ENCODE measurements at places on chromosomes 1 and 21. TPM values are rescaled to one million over a fixed set of nuclear protein-coding genes. Genes with fewer than 3 reads are reported as not detected.

DNA sequence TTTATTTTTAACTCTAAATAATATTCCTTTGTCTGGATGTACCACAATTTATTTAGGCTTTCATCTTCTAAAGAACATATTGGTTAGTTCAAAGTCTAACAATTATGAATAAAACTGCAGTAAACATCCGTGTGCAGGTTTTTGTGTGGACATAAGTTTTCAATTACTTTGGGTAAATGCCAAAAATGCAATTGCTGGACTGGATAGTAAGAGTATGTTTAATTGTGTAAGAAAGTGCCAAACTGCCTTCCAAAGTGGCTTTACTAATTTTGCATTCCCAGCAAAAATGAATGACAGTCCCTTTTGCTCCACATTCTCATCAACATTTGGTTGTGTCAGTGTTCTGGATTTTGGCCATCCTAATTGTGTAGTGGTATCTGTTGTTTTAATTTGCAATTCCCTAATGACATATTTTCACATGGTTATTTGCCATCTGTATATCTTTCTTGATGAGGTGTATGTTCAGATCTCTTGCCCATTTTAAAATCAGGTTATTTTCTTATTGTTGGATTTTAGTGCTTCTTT is 113.8 kb downstream of the DPYD start:
- H3K4me3 ChIP-seq, result no peak overlapping the region
- H3K4me1 ChIP-seq, result peaks cover 9% of the 10 kb centered on the region
- H3K27ac ChIP-seq, result no peak overlapping the region
- DNase-seq, result no peak
- H3K36me3 ChIP-seq, result no peaks in the 10 kb centered on the region

DNA sequence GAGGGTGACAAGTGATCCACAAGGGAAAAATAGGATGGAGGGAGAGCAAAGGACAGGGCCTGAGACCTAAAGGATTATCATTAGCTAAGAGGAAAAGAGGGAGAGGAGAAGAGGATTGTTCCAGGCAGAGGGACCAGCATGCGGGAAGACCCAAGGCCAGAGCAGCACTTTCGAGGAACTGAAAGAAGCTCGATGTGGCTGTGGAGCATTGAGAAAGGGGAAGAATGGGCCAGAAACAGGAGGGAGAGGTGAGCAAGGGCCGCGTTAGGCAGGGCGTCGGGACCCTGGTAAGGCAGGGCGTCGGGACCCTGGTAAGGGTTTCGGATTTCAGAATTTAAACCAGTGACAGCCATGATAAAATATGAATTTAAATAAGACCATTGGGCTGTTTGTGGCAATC is 22.8 kb upstream of the CSF1 start:
- DNase-seq, result no peak
- no peaks in the 10 kb centered on the region for H3K36me3 ChIP-seq
- H3K4me1 ChIP-seq, result no peaks in the 10 kb centered on the region
- no peaks in the 10 kb centered on the region for H3K27me3 ChIP-seq

DNA sequence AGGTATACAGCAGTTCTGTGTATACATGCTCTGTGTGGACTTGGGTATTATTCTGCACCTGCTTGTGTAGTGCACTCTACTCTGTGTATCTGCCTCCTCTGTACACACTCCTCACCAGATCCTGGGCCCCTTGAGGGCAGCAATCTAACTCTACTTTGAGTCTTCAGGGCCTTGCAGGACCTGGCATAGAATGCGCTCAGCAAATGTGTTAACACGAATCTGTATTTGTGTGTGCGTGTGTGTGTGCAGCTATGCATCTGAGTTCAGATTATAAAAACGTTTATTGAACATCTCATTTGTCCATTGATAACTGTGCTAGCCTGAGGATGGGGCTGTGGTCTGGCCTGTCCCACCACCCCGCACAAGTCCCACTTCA is 3.9 kb upstream of the MEF2D start:
- H3K4me3 ChIP-seq, result peak overlapping the region; percentile 38
- H3K27ac ChIP-seq, result peak overlapping the region; percentile 96
- DNase-seq, result peak; percentile 20
- no peaks in the 10 kb centered on the region for H3K27me3 ChIP-seq

The RASAL2 gene
- 11.3 TPM for total RNA-seq

DNA sequence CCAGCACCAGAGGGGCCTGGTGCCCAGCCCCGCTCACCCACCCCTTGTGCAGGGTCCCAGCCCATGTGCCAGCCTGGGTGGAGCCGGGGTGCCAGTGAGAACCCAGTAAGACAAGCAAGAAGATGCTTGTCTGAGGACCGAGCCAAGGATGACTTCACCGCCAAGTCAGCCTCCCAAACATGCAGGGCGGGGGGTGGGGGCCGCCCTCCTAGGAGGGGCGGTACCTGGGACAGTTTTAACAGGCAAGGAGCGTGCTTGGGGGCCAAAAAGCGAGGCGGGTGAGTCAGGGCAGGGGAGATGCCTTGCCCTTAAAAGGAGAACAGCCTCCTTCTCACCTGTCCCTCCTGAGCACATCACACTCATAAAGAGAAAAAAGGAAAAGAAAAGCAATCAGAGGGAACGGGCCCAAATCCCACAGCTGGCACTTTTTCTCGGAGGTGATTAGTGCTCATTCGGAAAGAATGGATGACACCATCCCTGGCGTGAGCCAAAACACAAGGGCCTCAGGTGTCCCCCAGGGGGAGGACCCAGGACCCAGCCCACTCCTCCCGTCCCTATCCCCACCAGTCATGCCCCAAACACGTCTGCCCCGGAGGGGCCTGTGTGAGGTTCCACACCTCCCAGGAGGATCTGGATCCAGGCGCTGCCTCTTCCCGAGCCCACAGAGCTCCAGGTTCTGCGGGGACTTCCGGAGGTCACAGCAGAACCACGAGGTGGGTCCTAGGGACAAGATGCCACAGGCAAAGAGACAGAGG is 77.6 kb upstream of the IFFO2 start:
- peak; percentile 97 for DNase-seq
- H3K27me3 ChIP-seq, result no peaks in the 10 kb centered on the region
- H3K36me3 ChIP-seq, result no peaks in the 10 kb centered on the region
- H3K27ac ChIP-seq, result peak overlapping the region; percentile 72

DNA sequence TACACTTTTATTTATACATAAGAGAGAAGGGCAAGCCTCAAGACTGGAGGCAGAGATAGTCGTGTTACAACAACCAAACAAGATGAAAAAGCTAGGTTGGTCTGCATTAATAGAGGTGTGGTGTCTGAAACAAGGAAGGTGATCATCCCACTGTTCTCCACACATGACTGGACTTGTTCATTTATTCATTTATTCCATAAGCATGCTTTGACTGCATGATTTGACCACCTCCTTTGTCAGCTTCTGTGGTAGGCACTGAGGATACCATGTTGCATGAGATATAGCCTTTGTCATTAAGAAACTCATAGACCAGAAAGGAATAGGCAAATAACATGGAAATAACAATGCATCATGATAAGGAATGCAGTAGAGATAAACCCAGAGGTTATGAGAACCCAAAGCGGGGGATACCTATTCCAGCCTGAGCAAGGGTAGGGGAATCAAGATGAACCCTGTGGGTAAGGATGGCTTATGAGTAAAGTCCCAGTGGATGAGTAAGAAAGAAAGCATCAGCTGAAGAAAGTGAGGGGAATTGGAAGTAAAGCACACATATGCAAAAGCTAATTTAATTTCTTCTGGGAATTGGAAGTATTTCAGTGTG is 173.7 kb upstream of the FGGY start:
- H3K27ac ChIP-seq, result no peak overlapping the region
- H3K27me3 ChIP-seq, result no peaks in the 10 kb centered on the region
- DNase-seq, result no peak
- no peak overlapping the region for H3K4me3 ChIP-seq
- peaks cover 6% of the 10 kb centered on the region for H3K4me1 ChIP-seq

The FCRL1 gene
- not detected for total RNA-seq

GRCh38 chr1:220454155-220454777 is 73.7 kb upstream of the MARK1 start:
- H3K27me3 ChIP-seq, result peaks cover 44% of the 10 kb centered on the region
- H3K36me3 ChIP-seq, result no peaks in the 10 kb centered on the region
- DNase-seq, result peak; percentile 46
- no peak overlapping the region for H3K27ac ChIP-seq
- no peaks in the 10 kb centered on the region for H3K4me1 ChIP-seq

DNA sequence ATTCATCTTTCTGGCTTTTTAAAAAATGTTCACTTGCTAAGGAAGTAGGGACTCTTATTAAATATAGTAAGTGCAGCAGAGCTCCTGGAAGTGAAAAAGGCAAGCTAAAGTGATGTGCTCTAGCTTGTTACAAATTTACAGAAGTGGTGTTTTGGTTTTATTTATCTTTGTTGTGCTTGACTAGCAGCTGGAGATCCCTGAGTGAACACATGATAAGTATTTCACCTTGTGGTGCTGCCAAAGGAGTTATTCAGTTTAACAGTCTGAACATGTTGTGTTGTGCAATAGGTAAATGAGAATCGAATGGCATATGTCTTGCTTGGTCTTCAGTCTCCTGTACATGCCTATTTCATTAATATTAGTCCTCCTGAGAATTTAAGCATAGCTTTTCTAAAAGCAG is 315.7 kb downstream of the TPR start:
- H3K4me1 ChIP-seq, result peaks cover 28% of the 10 kb centered on the region
- H3K4me3 ChIP-seq, result no peak overlapping the region
- no peak overlapping the region for H3K27ac ChIP-seq
- no peaks in the 10 kb centered on the region for H3K27me3 ChIP-seq
- H3K36me3 ChIP-seq, result no peaks in the 10 kb centered on the region

- H3K4me1 ChIP-seq, result peaks cover 89% of the 10 kb centered on the region
- DNase-seq, result peak; percentile 91
- H3K27ac ChIP-seq, result peak overlapping the region; percentile 98
- peak overlapping the region; percentile 36 for H3K4me3 ChIP-seq
- peaks cover 21% of the 10 kb centered on the region for H3K36me3 ChIP-seq
Measured at GRCh38 chr1:159913451-159914192, 11.7 kb downstream of the TAGLN2 start.

- H3K27me3 ChIP-seq, result no peaks in the 10 kb centered on the region
- no peak overlapping the region for H3K27ac ChIP-seq
- no peak for DNase-seq
- no peak overlapping the region for H3K4me3 ChIP-seq
- peaks cover 15% of the 10 kb centered on the region for H3K4me1 ChIP-seq
Measured at GRCh38 chr1:12400027-12400693, 170.3 kb downstream of the VPS13D start.

DNA sequence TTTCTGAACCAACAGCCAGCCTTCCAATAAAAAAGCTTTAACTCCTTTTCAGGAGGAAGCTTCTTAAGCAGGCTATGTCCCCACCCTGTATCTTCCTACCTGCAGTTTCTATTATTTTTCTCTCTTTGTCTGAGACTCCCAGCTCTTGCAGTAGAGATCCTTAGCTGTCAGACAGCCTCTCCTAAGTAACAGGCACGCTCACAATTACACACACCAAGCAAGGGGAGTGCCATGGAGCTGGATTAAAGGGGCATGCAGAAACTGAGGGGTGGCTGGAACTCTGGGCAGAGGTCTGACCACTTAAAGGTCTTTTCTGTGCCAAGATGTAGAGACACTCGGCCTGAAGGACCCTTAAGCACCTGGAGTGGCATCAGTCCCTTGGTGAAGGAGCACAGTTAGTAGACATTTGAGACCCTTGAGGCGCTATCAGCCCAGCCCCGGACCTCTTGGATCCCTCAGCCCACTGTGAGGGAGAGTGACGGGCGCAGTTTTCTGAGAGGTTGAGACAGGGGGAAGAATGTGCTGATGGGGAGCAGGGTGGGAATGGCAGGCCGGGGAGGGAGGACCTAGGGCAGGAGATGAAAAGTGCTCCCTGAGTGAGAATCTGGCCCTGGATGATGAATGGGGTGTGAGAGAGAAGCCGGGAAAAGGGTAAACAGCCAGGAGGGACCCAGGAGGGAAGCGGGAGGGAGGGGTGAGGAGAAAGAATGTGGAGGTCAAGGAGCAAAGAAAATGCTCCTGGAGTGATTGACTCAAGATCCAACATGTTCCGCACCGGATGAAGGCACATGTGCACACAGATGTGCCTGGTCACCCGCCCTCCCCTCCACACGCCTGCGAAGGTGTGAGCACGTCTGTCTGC is 13.3 kb downstream of the PLXNA2 start:
- no peaks in the 10 kb centered on the region for H3K27me3 ChIP-seq
- no peak overlapping the region for H3K4me3 ChIP-seq
- H3K36me3 ChIP-seq, result no peaks in the 10 kb centered on the region
- no peak overlapping the region for H3K27ac ChIP-seq
- H3K4me1 ChIP-seq, result peaks cover 23% of the 10 kb centered on the region
- DNase-seq, result no peak

The MYOM3 gene
- 0.12 TPM for total RNA-seq

GRCh38 chr1:112356765-112357164 is 39.2 kb upstream of the CTTNBP2NL start:
- H3K4me1 ChIP-seq, result no peaks in the 10 kb centered on the region
- H3K4me3 ChIP-seq, result no peak overlapping the region
- H3K27me3 ChIP-seq, result peaks cover 54% of the 10 kb centered on the region
- DNase-seq, result no peak
- no peaks in the 10 kb centered on the region for H3K36me3 ChIP-seq

GRCh38 chr1:7372477-7373120 is 398.5 kb upstream of the VAMP3 start:
- H3K4me1 ChIP-seq, result no peaks in the 10 kb centered on the region
- no peak overlapping the region for H3K4me3 ChIP-seq
- H3K36me3 ChIP-seq, result no peaks in the 10 kb centered on the region
- H3K27me3 ChIP-seq, result peaks cover 43% of the 10 kb centered on the region
- H3K27ac ChIP-seq, result no peak overlapping the region

DNA sequence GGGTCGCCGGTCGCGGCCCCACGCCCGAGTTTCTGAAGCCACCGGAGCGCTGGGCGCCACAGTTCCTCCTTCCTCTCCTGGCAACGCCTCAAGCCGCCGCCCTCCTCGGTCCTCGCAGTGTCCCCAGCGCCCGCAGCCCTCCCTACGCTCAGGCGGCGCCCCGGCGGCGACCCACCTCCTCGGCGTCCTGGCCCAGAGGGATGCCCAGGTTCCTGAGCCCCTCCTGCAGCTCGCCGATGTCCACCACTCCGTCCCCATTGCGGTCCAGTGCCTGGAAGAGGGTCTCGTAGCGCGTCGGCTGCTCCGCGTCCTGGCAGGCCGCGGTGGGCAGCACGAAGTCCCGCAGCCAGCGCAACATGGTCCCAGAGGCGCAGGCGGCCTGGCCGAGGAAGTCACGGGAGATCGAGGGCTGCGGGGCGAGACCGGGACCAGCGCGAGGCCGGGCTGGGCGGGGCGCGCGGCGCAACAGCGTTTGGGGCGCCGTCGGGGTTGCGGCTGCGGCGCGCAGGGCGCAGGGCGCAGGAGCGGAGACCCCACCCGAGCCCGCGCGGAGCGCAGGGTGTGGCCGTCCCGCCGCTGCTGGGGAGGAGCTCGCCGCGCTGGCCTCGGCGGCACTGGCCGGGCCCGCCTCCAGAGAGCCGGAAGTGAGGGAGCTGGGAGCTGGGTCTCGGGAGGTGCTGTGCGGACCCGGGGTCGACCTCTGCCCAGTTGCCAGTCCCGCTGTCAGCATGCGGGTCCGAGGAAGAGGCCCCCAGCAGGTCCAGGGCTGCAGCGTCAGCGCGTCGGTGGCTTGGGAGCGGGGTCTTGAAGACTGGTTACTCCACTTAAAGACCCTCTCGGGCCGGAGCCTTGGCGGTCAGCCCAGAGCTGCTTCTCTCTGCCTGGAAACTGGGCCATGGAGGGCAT is at the start of gene SLC25A24:
TSS of gene SLC25A24 (minus strand) at position 563 of the 906 bp plus-strand sequence. CDS start at position 358, 205 bp downstream.
- H3K4me1 ChIP-seq, result peaks cover 19% of the 10 kb centered on the region
- no peaks in the 10 kb centered on the region for H3K27me3 ChIP-seq
- peaks cover 23% of the 10 kb centered on the region for H3K36me3 ChIP-seq
- H3K4me3 ChIP-seq, result peak within 1 kb of the TSS; percentile 97
- peak within 1 kb of the TSS; percentile 59 for H3K27ac ChIP-seq

- no peaks in the 10 kb centered on the region for H3K27me3 ChIP-seq
- H3K36me3 ChIP-seq, result no peaks in the 10 kb centered on the region
- peak; percentile 95 for DNase-seq
- peaks cover 27% of the 10 kb centered on the region for H3K4me1 ChIP-seq
Measured at GRCh38 chr1:149888247-149888998, 10.9 kb upstream of the BOLA1 start.
